ENCODE measurements at places on chromosomes 2 and 18.

DNA sequence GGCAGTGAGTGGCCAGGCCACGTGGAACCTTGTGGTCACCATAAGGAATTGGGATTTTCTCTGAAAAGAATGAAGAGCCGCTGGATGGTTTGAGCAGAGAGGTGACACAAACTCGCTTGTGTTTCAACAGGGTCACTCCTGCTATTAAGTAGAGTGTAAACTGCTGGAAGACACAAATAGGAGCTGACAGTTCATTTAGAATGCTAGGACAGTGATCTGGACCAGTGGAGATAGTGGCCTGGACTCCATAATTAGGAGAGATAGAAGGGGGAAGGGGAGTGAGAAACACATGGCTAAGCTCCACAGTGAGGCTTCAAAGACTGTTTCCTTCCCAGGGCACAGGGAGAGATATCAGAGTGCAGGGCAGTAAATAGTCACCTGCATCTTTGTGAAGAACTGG is 381.1 kb upstream of the ST6GAL2 start:
- no peak for DNase-seq

GRCh38 chr2:218756599-218757377 is 25.2 kb upstream of the CYP27A1 start:
- DNase-seq = no peak

- no peak for DNase-seq
Observed at GRCh38 chr2:109408043-109408335, 205.8 kb downstream of the SEPTIN10 start.

DNA sequence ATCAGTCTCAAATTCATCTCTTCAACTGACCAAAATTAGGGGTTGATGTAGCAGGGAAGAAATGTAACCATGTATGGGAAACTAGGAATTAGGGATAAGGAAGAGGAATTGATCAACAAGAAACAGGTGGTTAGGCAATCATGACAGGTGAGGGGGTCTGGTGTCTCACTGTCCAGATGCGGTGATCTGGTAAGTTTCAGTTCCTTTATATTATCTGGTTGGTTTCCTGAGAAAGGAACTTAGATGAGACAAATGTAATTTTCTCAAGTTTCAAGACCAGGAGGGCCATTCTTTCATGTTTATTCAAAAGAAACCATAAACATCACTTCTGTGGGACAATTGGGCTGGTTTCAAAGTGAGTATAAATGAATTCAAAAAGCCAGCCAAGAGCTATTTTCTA is 306.2 kb upstream of the KCNJ3 start:
- peak; percentile 14 for DNase-seq

DNA sequence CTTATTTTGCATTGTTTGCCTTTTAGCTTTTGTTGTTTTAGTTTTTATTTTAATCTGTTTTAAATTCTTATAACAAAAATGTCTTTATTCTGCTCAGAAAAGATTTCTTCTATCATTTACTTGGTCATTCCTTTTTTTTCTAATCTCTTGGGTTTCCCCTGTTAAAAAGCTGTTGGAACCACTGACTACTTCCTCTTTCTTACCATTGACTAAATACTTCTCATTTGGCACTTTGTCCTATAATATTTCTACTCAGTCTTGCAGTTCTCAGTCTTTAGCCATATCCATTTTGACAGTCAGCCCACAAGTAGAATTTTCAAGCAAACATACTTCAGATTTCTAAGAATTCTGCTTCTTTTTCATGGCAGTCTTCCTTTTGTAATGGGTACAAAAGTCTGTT is 567.2 kb downstream of the SATB2 start:
- peak; percentile 81 for DNase-seq

DNA sequence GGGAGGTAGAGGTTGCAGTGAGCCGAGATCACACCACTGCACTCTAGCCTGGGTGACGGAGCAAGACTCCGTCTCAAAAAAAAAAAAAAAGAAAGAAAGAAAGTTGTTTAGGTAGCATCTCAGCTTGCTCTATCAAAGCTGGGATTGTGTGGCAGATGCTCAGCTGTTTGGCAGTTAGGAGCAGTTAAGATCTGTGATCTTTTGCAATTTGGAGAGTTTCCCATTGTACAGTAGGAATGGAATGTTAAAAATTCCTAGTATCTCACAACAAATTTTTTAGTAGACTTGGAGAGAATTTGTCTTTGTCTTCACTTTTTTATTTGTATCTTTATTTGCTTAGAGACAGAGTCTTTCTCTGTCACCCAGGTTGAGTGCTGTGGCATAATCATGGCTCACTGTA is 122.9 kb upstream of the UNC80 start:
- no peak for DNase-seq
